ENCODE measurements at places on chromosomes 5 and 9.

DNA sequence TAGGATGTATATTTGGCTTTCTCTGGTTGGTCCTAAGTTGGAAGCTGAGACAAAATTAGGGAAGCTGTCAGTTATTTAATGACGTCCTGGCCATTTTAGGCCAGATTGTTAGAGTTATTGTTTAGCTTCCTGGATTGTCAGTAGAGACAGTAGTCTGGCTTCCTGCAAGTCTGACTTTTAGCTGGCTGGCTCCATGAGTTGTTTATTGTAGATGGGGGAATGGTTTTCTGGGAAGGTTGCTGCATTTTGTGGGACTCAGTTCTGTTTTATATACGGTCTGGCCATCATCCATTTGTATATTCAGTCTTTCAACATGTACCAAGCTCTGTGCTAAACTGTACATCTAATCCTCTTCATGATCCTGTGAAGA lies 68.3 kb downstream of the SGCD start:
- DNase-seq, result no peak

GRCh38 chr9:119273984-119274665 lies 95.1 kb downstream of the BRINP1 start:
- DNase-seq, result no peak

DNA sequence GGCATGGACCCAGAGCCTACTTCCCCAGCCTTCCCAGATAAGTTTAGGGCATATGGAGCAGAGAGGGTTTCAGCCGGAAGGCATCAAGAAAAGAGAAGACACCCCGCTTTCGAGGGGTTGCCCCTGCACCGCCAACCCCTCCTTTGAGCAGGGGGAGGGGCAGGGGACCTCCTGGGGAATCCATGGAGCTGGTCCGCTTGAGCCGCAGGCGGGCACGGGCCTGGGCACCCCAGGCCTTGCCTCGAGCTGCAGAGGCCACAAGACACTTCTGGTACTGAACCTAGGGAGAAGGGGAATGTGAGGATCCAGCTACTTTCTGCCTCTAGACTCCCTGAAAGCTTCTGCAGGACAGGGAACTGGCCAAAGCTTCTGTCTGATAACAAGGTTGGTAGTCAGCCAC lies 1.3 kb upstream of the SRA1 start:
- DNase-seq, result no peak

DNA sequence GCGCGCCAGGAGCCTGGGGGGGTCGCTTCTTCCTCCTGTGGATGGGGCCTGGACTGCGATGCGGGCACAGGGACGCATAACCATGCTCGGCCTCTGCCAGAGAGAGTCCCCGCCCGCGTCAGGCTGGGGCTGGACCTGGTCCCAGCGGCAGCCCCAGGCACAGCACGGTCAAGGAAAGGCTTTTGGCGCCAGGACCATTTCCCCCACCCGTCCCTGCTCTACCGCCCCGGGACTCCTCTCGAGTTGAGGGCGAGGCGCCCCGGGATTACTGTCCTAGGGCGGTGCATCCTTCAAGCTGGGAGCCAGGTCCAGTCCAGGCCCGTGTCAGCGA lies 341 bp downstream of the MXD3 start:
- no peak for DNase-seq

- DNase-seq, result no peak
Measured at GRCh38 chr9:134378901-134379338, 52.7 kb downstream of the RXRA start.

GRCh38 chr9:81717061-81717746 lies 27.9 kb upstream of the TLE1 start:
- DNase-seq, result no peak

DNA sequence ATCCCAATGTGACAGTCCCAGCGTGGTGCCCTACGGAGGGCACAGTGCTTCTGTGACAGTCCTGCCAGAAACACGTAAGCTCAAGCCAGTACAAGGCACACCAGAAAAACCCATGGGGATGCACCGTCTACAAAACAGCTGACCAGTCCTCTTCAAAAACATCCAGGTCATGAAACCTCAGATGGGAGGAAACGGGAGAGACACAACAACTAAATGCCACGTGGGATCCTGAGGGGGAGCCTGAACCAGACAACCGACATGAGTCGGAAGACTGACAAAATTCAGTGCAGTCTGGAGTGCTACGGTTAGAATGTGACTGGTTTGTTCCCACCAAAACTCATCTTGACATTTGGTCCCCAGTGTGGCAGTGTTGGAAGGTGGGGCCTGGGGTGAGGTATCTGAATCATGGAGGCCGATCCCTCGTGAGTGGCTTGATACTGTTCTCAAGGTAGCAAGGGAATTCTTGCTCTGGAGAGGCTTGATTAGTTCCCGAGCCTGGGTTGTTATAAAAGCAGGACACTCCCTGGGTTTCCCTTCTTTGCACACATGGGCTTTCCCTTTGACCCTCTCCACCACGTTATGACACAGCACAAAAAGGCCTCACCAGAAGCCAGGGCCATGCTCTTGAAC lies 55.4 kb downstream of the ADAMTS2 start:
- DNase-seq, result no peak

DNA sequence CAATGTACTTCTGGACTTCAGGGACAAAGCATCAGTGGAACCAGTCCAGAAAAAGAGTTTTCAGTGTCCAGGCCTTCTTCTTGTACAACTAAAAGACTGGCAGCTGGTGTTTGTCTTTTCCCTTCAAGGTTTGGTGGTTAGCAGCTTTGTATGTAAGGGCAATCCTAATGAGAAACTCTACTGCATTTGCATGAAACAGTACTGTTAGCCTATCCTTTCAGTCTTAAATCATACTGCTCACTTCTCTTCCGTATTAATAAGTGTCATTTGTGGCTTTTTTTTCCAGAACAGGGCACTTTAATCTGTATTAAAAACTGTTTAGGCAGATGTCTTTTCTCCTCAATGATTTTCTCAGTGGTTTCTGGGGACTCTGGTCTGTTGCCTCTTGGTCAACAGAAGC lies 48.9 kb downstream of the FAM174A start:
- DNase-seq, result no peak

DNA sequence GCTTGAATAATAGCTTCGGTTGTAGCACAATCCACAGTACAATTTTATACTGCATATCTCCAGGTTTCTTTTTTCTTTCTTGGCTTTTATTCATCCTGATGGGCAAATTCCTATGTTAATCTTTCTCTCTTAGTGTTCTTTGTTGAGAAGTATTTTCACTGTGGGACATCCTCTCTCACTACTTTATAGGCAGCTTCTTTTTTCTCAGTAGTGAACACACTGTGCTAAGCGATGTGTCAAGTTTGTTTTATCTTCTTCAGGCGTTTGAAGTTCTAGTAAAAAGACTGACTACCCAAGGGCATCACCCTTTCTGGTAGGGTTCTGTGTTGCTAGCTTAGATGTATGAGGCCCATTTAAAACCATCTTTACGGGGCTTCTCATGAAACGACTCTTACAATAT lies 182.1 kb downstream of the FAM170A start:
- DNase-seq, result no peak

- DNase-seq, result peak; percentile 78
Measured at GRCh38 chr5:35924950-35925722, 13.3 kb downstream of the CAPSL start.

DNA sequence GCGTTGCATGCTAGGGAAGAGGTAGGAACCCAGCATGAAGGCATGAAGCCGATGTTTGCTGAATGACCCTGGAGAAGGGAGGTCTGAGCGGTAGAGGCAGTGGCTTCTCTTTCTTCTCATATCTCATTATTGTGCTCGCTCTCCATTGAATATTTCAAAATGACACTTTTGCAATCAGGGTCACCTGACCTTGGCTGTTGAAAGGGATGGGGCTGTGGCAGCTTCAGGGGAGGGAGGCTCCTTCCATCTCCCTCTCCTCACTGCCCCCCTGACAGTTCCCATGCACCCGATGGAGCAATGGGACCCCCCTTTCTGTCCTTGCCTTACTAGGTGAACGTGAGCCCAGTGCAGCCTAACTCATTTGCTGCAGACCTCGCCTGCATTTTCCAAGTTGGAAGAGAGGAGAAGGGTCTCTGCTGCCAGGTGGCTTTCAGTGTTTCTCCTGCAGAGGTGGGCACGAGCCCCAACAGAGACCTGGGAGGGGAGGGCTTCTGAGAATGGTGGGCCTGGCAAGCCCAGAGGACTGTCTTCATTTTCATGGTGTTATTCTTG lies 17.9 kb downstream of the STC2 start:
- no peak for DNase-seq

- peak; percentile 78 for DNase-seq
Measured at GRCh38 chr5:142015781-142016533, 3.1 kb upstream of the GNPDA1 start.

DNA sequence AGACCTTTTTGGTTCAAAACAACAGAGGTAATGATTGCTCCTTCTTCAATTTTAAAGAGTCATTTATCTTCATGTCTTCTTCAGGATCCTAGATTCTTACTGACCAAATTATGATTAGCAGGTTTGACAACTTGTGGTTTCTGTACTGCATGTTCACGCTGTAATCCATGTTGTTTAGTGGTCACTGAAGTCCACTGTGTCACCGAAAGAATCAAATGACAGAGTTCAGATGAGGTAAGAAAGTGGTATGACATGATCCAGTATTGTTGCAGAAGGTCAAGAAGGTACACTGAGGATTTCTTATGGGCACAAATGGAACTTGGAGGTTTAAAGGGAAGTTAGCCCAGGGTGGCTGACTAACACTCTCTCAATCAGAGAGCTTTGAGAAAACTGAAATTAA lies 649.2 kb downstream of the EFNA5 start:
- DNase-seq, result no peak

DNA sequence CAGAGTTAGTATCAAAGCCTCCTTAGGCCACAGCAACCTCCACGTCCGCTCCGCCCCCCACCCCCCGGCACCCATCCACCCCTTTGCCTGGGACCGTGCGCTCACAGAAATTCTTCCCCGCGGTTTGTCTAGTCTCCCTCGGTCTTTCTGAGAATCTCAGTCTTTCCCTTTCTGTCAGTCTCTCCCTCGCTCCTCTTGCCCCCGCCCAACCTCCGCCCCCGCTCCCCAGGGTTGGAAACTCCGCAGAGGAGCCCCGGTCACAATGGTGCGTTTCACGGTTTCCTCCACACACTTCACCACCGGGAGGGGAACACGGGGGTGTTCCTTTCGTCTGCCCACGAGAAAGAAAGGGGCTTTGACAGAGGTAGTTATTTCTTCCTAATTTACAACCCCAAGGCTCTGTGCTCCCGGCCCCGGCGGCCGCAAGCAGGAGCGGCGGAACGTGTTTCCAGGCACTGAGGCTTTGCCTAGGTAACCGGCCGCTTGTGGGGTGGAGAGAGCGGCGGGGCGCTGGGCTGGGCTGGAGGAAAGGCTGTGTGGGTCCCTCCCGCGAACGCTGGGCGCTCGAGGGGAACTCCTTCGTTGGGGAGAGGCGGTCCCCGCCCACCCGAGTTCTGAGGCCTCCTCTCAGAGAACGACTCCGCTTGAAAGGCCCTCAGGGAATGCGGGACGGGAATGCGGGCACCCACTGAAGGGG lies 2.1 kb downstream of the NR4A3 start:
- peak; percentile 34 for DNase-seq

- DNase-seq, result no peak
Measured at GRCh38 chr5:142977363-142978051, 207.3 kb downstream of the ARHGAP26 start.

DNA sequence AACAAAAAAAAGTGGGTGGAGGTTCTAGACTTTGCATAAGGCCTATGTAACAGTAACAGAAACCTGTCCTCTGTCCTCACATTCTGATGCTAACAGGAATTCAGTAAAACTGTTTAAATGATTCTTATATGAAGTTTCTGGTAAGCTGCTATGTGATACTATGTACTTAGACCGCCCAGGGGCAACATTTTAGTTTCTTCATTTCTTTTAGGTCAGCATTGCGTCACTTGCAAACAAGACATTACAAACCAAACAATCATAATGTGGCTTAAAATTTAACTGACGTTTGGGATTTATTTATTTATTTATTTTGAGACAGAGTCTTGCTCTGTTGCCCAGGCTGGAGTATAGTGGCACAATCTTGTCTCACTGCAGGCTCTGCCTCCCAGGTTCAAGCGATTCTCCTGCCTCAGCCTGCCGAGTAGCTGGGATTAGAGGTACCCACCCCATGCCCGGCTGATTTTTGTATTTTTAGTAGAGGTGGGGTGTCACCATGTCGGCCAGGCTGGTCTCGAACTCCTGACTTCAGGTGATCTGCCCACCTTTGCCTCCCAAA lies 44.3 kb downstream of the TENT4A start:
- DNase-seq, result no peak

DNA sequence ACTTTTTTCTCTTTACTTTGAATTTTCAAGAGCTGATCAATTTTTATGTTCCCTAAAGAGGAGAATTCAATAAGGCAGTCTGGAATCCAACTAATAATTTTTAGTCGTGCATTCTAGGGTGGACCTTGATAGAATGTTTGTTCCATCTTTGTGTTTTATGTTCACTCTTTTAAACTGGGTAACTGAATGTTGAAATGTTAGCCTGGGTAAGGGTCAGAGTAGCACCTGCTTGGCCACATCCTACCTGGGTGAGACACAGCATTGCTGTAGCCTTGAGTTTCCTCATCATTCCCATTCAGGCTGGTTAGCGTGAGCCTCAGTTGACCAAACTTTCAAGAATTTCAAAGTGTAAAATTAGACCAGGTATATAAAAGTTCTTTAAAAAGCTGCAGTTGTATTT lies 85.0 kb downstream of the SGCD start:
- no peak for DNase-seq

GRCh38 chr9:70861376-70861775 lies 260.0 kb downstream of the TRPM3 start:
- DNase-seq, result no peak

- DNase-seq, result no peak
Measured at GRCh38 chr9:85514256-85514655, 227.5 kb downstream of the AGTPBP1 start.

DNA sequence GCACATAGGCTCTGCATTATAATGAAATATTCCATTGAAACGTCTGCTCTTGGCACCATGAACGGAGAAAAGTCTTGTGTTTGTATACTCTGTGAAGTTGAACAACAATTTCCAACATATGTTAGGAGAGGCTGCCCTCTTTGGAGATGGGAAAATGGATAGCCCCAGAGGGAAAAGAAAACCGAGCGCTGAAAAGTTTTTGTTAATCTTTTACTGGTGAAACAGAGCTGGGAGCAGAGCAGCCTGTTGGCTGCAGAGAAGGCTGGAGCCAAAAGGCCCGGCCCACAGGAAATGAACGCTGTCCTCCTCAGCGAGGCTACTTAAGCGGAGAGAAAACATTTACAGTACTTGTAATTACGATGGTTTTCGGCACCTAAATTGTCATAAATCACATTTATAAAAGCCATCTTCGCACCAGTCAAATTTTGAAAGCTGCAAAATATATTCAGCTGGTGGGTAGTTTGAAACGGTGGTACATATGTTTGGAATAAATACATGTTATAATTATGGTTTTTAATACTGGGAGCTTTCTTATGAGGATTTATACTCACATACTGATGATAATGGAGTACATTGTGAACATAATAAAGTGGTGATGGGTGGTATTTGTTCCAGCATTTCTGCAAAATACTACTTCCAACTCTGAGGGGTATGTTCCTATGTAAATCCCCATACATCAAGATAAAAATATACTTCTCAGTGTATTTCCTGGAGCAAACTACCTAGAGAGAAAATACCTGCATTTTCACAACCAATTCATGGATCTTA lies 129.6 kb upstream of the CNTLN start:
- DNase-seq, result no peak

GRCh38 chr5:137752905-137753690 lies 1.1 kb downstream of the HNRNPA0 start:
- DNase-seq, result no peak
